ENCODE measurements at places on chromosomes 3 and 15. TPM values are rescaled to one million over a fixed set of nuclear protein-coding genes. Genes with fewer than 3 reads are reported as not detected.

OR5K2 gene
- total RNA-seq: not detected

SLC12A8 gene
- 0.53 TPM for total RNA-seq

GRCh38 chr3:70065696-70066253, 66.2 kb downstream of the SAMMSON start:
- ATAC-seq: no peak

- no peak for ATAC-seq
These were observed 61.3 kb downstream of the TBL1XR1 start for GRCh38 chr3:177135841-177136492.

GRCh38 chr15:73889053-73889761, 15.8 kb downstream of the TBC1D21 start:
- ATAC-seq: no peak
